ENCODE measurements at places on chromosomes 7 and 10.

DNA sequence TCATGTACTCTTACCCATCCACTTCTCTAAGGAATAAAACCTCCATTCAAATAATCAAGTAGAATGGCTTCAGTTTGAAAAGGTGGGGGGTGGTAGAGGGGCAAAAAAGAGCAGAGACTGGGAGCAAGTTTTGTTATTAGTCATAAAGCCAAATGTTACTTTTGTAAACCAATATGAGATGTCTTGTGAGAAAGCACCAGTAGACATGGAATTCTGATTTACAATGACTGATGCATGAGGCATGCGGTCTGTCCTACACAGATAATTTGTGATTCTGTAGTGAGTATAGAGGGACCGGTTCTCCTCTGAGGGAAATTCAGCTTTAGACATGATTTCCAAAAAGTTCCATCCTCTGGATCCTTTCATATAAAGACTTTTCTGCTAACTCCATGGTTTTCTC, 12.9 kb upstream of the ABCA13 start:
- DNase-seq, result no peak

- DNase-seq, result no peak
These were observed 62.5 kb downstream of the DAGLB start for GRCh38 chr7:6385110-6385781.

DNA sequence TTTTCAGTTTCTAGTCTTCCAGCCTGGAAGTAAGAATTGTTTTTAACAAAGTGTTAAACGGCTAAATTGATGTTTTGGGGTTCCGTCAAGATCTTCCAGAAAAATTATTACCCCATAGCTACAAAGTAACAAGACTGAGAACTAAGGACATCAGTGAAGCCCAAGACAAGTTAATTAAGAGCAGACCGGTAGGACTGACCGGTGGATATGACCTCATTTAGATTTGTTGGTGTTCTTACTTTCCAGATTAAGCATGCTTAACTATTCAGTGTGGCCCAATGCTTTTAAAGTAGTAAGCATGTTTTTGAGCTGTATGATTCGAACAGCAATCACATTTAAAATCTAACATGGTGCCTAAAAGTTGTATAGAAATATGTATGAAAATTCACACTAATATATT, 73.1 kb upstream of the RPA3 start:
- no peak for DNase-seq

GRCh38 chr10:88428442-88428841, 154.7 kb downstream of the RNLS start:
- DNase-seq, result no peak

- no peak for DNase-seq
These were observed 9.0 kb upstream of the EZH2 start for GRCh38 chr7:148893071-148893470.

GRCh38 chr10:107409522-107409921, 245.0 kb upstream of the SORCS1 start:
- DNase-seq, result no peak

- peak; percentile 35 for DNase-seq
These were observed 217.5 kb downstream of the SFMBT2 start for GRCh38 chr10:7193369-7193768.

GRCh38 chr7:135798095-135798494, 49.5 kb upstream of the FAM180A start:
- DNase-seq, result no peak

- DNase-seq, result no peak
These were observed 18.5 kb upstream of the SEM1 start for GRCh38 chr7:96728139-96728538.

DNA sequence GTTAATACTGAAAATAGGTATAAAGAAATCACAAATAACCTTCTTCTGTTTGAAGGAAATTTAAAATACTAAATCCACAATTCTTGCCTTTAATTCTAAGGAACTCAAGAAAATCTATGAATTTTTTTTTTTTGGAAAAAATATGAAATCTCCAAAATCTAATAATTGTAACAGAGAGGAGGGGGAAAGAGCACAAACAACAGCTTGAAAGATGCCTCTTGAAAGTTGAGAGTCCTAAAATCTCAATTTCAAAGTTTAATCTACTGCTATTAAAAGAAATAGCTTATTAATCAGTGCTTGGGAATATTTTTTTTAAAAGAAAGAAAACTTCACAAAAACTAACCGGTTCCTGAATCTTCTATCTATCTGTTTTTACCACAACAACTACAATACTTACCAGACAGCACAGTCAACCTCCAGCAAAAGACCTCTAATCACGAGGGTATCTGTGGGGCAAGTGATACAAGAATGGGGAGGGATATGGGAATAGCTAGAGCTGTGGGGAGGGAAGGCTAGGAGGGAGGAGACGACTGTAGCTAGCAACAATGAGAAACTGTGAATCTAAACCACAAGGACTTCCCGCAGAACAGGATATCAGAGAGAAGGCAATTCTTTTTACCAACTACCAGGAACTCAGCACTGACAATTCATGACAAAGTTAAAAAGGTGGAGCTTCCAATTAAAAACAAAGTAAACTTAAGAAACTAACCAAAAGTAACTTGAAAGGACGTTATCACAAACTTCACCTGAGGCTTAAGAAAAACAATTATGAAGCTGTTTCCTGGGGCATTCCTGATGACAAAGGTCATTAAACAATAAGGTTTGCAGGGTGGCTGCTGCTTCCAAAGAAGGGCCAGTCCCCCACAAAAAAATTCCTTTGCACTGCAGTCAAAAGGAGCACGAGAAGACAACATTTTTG, at the start of gene USP54:
TSS of gene USP54 (minus strand) at position 462 of the 919 bp plus-strand sequence. CDS start 15,684 bp downstream, outside the sequence.
- no peak for DNase-seq

GRCh38 chr10:77637532-77638320, at the start of gene KCNMA1:
Gene KCNMA1, minus strand, starts transcription at chr10:77637808.
- no peak for DNase-seq

GRCh38 chr7:94183289-94183749, 179.2 kb upstream of the BET1 start:
- no peak for DNase-seq

- no peak for DNase-seq
These were observed 564.5 kb downstream of the PTPRN2 start for GRCh38 chr7:158023157-158023556.

GRCh38 chr7:156347132-156347531, 293.4 kb upstream of the RNF32 start:
- DNase-seq, result no peak

GRCh38 chr7:151168787-151169162, 1.3 kb upstream of the GBX1 start:
- DNase-seq, result no peak

- no peak for DNase-seq
These were observed 60.2 kb downstream of the DNAJB9 start for GRCh38 chr7:108629651-108630400.

- no peak for DNase-seq
These were observed 213.7 kb downstream of the TWIST1 start for GRCh38 chr7:18903695-18904094.

- no peak for DNase-seq
These were observed 52.3 kb upstream of the COL13A1 start for GRCh38 chr10:69749178-69750010.

DNA sequence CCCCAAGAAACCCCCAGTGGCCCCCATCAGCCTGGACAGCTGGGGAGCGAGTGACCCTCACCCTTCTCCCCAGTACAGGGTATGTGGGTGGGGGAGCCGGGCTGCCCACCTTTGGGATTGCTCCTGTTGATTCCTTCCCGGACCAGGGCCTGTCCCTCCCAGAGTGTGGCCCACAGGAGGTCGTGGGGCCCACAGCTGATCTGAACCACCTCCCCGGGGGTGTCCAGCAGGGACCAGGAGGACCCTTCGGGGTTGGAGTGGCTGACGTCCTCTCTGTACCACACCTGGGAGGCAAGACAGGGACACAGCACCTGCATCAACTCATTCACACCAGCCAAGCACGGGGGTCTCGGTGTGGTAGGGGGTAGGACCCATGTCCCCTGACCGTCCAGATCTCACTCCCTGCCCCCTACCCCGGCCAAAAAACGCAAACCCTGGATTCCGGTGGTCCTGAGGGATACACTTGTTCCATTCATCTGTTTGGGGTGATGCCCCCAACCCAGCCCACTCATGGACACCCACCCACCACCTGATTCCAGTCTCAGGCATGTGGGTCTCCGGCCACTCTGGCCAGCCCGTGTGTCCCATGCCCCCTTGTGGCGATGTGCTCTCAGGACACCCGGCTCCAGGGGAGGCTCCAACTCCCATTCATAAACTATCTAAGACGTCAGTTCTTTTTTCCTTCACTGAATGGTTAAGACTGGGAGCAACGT, 10.9 kb downstream of the TECPR1 start:
- peak; percentile 6 for DNase-seq

DNA sequence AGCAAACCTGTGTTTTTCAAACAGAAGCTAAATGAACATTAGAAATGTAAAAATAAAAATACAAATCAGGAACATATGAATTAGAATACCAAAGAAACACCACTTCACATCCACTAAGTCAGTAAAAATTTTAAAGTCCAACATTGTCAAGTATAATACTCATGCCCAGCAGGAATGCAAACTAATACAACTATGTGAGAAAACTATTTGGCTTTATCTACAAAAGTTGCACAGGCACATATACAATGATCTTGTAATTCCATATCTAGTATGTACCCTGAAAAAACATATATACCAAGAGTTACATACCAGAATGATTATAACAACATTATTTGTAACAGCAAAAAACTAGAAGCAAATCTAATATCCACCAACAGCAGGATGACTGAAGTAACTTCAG, 91.1 kb downstream of the RNF32 start:
- DNase-seq, result no peak

DNA sequence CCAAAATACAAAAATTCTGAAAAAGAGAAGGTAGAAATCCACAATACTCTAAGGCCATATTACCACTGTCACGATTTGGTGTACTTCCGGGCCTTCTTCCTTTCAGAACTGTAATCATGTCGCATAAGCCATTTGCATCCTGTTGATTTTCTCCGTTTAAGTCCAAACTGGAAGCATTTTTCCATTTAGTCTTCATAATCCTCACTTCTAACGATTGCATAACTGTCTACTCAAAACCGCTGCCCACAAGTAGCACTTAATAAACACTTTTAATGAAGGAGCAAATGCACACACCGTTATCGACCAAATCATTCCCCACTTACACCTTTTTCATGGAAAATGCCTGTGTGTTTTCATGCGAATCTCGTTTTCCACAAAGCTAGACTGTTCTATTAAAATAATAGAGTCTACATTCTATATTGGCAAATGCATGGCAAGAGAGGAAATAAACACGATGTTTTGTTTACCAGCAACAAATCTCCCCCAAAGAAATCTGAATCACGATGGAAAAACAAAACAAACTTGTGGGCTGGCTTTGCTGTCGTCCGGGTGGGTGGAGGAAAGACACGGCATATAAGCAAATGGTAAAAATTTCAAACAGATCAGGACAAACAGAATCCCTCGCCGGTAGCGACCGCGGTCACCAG, 1.0 kb downstream of the ATE1 start:
- no peak for DNase-seq

DNA sequence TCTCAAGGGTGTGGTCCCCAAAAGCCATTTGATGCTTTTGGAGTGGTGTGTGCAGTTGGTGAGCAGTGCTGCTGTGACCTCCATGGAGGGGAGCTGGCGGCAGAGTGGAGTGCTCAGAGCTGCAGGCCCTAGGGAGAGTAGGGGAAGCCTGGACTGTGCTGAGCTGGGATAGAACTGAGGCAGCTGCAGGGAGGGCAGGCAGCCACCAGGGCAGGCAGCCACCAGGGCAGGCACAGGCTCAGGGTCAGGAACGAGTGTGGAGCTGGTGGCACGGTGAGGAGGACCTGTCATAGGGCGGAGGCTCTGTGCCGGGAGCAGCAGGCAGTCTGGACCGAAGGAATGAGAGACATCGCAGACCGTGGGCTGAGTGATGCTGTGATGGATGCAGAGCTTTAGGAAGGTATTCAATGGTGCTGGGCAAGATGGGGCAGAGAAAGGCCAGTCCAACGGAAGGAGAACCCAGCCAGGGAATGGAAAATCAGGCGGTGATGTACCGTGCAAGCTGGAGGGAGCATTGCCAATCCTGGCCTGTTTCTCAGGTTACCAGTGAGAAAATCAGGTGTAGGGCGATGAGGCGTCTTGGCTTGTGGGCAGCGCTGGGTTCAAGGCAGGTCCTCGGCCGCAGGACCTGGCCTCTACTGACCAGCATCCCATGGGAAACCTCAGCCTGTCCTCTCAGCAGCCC, 152.6 kb downstream of the CAMK1D start:
- DNase-seq, result no peak

- no peak for DNase-seq
These were observed 20.4 kb upstream of the ASAH2 start for GRCh38 chr10:50271564-50272250.

DNA sequence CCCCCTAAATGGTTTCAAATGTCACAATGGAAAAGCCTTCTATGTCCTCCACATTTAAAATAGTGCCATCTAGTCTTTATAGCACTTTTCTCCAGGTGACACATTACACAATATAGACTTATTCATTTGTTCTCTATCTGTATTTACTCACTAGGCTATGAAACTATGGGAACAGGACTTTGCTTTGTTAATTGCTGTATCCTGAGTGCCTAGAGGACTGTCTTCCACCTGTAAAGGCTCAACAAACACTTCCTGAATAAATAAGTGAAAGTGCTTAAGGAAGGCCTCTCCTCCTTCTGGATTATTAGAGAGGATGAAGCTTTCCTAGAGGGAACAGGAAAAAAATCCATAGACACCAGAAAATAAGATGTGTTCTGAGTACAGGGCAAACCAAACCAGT, 397.6 kb upstream of the LRRN3 start:
- DNase-seq, result no peak

DNA sequence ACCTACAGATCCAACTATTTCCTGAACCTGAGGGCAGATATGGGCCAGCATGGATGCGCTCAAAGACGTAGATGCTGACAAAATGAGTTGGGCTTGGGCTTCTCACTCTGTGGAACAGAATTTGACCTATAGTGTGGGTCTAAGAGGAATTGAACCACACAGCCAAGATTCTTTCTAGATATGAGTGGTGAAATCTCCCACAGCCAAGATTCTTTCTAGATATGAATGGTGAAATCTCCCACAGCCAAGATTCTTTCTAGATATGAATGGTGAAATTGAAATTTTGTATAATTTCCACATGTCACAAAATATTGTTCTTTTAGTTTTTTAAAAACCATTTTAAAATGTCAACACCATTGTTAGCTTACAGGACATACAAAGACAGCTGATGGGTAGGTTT, 215.4 kb upstream of the LRGUK start:
- no peak for DNase-seq

DNA sequence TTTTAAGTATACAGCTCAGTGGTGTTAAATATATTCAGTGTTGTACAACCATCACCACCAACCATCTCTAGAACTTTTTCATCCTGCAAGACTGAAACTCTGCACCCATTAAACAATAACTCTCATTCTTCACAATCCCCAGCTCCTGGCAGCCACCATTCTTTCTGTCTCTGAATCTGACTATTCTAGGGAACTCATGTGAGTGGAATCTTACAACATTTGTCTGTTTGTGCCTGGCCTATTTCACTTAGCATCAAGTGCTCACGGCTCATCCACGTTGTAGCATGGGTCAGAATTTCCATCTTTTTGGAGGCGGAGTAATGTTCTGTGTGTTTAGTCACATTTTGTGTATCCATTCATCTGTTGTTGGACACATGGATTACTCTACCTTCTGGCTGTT, 40.8 kb upstream of the PFKFB3 start:
- no peak for DNase-seq
